Activated CD8-positive, alpha-beta memory T cell treated with anti-CD3 and anti-CD28 coated beads for 48 hours (primary cell): ENCODE measurements at places on chromosomes 3 and 15.

GRCh38 chr3:188220097-188220788, 66.3 kb downstream of the LPP start:
- DNase-seq, result no peak

GRCh38 chr3:136658946-136659682, 93.1 kb downstream of the STAG1 start:
- DNase-seq, result no peak

- no peak for DNase-seq
These were observed 5.9 kb downstream of the MESP2 start for GRCh38 chr15:89781891-89782618.

- DNase-seq, result no peak
These were observed 29.9 kb downstream of the CGNL1 start for GRCh38 chr15:57406062-57406772.

DNA sequence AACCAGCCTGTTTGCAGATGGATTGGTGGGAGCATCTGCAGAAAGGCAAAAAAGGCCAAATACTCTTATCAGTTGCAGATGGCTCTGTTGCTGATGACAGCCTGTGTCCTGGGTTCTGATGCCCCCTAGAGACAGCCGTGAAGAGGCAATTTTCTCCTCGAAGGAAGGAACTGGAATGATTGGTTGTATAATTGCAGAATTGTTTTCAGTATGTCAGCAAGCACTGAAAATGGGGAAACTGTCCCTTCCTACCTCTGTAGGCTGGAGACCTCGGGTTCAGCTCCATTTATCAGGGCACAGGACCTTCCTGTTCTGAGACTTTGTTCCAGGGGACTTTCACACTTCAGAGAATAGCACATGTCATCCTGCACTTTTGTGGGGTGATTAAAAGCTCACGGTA, 103.0 kb downstream of the PGPEP1L start:
- DNase-seq, result no peak

DNA sequence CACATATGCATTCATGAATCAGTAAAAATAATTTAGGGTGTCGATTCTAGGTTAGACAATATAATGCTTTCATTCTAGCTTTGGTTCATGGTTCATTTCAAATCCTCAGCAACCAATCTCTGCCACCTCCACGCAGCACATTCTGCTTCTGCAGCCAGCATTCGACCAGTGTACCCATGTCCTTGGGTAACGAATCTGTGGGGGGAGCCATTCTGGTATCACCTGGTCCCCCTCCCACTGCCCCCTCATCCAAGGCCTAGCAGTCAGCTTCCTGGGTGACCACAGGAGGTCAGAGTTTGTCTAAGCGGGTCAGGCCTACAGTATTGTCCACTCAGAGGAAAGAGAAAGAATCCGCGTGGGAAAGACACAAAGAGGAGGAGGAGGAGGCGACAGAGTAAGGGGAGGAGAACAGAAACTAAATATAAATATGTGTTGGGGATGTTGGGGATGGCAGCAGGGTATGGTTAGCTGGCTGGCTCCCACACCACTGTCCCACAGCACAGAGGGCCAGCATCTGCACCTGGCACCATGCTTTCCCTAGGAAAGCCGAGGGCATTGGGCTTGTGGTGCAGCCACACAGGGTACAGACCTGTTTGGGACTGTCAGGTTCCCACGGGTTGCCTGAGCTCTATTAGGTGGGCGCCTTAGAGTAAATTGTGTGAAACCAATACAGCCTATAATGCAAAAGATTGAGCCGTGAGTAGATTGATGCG, 12.1 kb downstream of the PAK6 start:
- no peak for DNase-seq

DNA sequence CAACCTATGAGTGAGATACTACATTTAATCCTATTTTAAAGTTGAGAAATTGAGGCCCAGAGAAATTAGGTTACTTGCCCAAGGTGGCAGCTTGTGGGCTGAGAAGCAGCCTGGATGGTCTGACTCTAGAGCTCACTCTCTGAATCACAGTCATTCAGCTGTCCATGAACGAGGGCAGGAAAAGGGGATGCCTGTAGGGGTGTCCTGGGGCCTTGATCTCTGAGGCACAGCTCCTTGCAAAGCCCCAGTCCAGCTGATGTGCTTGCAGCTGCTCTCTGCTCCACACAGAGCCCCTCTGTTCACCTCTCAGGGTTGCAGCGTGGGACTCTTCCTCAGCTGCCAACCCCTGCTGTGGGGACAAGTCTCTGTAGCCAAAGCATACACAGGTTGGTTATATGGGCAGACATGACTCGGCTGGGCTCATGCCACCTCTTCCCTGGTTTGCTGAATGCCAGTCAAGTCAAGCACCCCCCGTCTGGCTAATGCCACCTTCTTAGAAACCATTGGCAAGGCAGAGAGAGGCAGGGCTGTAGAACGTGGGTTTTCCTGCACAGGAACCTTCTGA, 56.8 kb downstream of the GASK1A start:
- DNase-seq, result no peak

- DNase-seq, result no peak
These were observed 128.4 kb upstream of the TP63 start for GRCh38 chr3:189502676-189503257.

DNA sequence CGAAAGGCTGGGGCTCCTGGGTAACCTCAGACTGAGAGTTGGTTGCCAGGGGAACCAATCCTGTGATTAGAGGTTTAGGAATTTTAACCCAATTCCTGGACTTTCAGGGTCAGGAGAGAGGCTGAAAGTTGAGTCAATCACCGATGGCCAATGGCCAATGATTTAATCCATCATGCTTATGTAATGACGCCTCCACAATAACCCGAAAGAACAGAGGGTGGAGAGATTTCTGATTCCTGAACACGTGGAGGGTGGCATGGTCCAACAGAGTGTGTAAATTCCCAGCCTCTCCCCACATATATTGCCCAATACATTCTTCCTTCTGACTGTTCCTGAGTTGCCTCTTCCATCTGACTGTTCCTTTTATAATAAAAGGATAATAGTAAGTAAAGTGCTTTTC, 137.2 kb upstream of the CBLB start:
- DNase-seq, result no peak

- DNase-seq, result no peak
These were observed 871 bp downstream of the MAP1A start for GRCh38 chr15:43518197-43518761.

DNA sequence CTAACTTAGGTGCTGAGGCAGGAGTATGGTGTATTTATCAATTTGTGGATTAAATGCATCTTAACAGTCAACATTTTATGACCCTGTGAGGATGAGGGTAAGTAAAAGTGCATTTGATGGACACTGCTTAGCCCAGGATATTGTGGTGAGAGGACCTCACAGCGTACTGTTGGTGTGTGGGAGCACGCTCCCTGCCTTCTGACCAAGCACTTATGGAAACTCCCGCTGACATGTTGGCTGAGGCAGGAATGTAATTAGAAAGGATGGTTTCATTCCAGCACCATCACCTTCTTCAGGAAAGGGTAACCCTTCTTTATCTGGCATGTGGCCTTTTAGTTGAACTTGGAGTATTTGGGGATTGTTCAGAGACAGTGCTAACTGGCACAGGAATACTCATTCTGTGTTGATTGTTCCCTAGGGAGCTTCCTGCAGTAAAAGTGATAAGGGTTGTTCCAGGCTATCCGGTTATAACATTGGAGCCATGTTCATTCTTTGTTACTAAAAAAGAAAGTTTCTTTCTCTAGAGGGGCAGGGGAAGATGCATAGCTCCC, 11.7 kb upstream of the FSTL1 start:
- no peak for DNase-seq

GRCh38 chr3:33575311-33575710, 135.1 kb upstream of the UBP1 start:
- no peak for DNase-seq

DNA sequence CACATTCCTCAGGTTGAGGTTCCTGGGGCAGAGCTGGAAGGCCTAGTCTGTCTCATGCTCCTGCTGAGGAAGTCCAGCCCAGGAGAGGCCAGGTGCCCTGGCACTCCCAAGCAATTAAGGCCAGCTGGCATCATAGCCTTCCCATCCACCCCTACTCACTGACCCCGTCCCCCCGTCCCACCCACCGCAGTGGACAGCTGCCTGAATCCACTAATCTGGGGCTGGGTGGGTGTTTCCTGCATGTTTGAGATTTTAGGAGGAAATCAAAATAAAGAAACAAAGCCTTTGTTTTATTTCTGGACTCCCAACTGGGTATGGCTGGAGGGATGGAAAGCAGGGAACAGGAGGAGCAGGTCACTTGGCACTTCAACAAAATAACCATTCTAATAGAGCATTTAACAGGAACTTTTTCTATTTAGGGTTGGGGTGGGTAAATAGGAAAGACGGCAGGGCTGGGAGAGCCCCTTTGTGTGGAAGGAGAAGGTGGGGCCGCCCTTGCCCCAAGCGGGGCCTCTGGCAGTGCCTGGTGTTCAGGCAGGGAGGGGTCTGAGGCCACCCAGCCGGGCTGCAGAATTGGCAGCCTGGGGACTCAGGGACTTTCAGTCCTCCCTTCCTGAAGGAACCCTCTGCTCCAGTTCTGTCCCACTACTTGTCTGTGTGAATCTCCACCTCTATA, 8.5 kb downstream of the MRAS start:
- DNase-seq, result no peak

DNA sequence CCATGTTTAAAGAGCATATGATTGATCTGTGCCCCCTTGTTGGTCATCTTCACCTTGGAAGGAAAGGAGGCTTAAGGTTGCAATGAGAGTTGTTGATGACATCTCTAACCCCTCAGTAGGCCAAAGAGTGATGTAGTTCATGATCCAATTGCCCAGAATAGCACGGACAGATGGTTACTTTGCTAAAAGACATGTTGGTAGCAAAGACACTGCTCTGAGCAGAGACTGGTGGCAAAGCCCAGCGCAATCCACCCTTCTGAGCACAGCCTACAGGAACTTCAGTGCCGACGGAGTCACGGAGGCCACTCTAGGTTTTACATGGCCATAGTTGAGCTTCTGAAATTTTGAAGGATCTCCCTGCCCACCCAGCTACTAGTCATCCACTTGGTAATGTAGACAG, 21.8 kb downstream of the FBXO45 start:
- DNase-seq, result no peak

GRCh38 chr15:58566029-58566428, 134.2 kb downstream of the LIPC start:
- DNase-seq, result no peak

- no peak for DNase-seq
These were observed 55.5 kb upstream of the SLCO2A1 start for GRCh38 chr3:134085034-134085775.

DNA sequence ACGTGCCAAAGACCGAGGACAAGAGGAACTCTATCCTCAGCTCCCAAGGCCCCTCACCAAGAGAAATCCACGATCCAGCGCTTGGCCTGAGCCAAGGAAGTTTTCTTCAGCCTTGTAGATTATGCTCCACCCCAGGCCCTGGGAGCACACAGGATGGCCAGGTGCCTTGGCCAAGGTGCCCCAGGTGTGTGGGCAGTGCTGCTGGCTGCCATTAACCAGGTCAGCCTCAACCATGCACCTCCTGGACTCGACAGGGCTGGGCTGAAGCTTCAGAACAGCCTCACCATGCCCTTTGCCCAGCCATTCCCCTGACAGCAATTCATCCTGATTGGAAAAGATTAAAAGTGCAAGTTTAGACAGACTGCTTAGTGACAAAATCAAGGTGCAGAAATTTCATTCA, 10.9 kb upstream of the MESP1 start:
- no peak for DNase-seq

DNA sequence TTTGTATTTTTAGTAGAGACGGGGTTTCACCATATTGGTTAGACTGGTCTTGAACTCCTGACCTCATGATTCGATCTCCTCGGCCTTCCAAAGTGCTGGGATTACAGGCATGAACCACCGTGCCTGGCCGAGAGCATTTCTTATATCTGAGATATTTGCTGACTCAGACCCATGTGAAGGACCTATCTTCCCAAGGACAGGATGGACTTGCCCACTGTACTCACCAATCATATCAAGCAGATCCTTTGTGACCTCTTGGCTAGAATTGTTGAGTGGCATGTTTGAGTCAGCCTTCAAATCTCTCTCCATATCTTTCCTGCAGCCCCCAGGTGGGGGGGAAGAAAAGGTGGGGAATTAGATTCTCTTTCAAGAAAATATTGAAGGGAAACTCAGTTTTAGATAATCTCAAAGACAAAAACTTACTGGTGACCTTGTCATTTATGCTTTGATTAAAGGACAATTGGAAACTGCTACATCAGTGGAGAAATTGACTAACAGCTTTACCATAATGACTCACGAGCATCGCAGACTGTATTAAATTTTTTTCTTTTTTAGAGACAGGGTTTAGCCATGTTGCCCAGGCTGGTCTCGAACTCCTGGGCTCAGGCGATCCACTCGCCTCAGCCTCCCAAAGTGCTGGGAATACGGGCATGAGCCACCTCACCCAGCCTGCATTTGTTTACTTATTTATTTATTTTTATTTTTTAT, 3.1 kb downstream of the C3orf62 start:
- no peak for DNase-seq

GRCh38 chr15:98144388-98144787, 183.9 kb downstream of the ARRDC4 start:
- DNase-seq, result no peak

DNA sequence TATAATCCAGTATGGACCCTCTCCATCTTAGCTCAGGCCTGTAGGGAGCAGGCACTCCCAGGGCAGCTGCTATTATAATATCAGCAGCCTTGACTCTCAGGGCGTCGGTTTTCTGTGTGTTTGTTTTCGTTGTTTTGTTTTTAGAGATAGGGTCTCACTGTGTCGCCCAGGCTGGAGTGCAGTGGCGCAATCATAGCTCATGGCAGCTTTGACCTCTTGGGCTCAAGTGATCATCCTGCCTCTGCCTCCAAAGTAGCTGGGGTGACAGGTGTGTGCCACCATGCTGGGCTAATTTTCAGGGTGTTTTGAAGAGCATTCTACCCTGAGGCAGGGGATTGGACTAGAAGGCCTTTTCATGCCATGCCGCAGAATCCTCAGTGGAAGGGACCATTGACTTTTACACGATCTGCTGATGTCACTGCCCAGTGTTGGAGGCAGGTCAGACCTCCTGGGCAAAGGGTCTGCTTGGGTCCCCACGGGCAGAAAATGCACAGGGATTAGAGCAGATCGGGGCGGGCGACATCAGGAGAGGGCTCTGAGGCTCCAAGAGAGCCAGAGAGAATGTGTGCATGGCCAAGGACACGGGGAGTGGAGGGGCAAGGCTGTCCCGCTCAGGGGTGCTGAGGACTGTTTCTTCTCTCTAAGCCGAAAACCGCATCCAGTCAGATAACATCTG, 7.8 kb downstream of the MELTF start:
- DNase-seq, result no peak
